ENCODE measurements at places on chromosomes 6 and 20. TPM values are rescaled to one million over a fixed set of nuclear protein-coding genes. Genes with fewer than 3 reads are reported as not detected.

- H3K36me3 ChIP-seq = no peaks in the 10 kb centered on the region
- peaks cover 5% of the 10 kb centered on the region for H3K4me1 ChIP-seq
- no peaks in the 10 kb centered on the region for H3K27me3 ChIP-seq
- no peak overlapping the region for H3K4me3 ChIP-seq
- H3K27ac ChIP-seq = no peak overlapping the region
- DNase-seq = no peak
These were observed 14.0 kb downstream of the NUDT3 start for GRCh38 chr6:34378470-34378869.

GRCh38 chr6:163308629-163309440 lies 105.7 kb upstream of the QKI start:
- peak overlapping the region; percentile 59 for H3K27ac ChIP-seq
- H3K36me3 ChIP-seq = no peaks in the 10 kb centered on the region
- no peak overlapping the region for H3K4me3 ChIP-seq

DNA sequence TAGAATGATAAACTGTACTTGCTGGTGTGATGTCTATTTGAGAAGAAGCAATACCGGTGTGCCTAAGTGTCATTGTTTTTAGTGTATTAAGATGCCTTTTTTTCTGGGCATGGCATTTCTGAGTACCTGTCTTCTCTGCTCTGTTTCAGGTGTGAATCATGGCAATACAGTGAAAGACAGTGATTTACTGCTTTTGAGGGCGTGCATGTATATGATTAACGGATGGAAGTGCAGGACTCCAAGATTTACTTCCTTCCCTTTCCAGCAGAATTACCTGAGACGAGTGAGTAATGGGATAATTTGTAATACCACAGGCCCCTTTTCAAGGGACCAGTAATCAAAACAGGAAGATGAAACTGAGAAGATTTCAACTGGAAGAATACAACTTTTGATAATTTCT lies 315.8 kb downstream of the SOX4 start:
- no peak overlapping the region for H3K27ac ChIP-seq
- DNase-seq = no peak

- no peaks in the 10 kb centered on the region for H3K27me3 ChIP-seq
- no peak overlapping the region for H3K27ac ChIP-seq
- no peaks in the 10 kb centered on the region for H3K4me1 ChIP-seq
- H3K36me3 ChIP-seq = no peaks in the 10 kb centered on the region
- DNase-seq = no peak
- no peak overlapping the region for H3K4me3 ChIP-seq
These were observed 326.2 kb downstream of the CBLN4 start for GRCh38 chr20:55678970-55679667.

DNA sequence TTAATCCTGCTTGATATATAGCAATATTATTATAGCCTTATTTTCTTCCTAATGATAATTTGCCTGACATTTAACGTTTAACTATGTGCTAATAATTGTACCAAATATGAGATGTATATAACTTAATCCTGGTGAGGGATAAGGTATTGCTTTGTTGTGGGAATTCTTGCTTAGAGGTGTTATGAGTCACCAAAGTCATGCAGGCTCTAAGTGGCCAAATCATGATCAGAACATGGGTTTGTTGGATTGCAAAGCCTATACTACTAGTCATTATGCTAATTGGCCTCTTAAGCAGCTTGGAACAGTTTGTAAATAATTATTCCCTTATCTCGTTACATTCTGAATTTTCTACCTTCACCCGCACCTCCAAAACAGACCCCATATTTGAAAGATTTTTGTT lies 21.9 kb upstream of the C6orf141 start:
- H3K4me1 ChIP-seq = no peaks in the 10 kb centered on the region
- no peak overlapping the region for H3K4me3 ChIP-seq
- no peaks in the 10 kb centered on the region for H3K36me3 ChIP-seq
- no peaks in the 10 kb centered on the region for H3K27me3 ChIP-seq

DNA sequence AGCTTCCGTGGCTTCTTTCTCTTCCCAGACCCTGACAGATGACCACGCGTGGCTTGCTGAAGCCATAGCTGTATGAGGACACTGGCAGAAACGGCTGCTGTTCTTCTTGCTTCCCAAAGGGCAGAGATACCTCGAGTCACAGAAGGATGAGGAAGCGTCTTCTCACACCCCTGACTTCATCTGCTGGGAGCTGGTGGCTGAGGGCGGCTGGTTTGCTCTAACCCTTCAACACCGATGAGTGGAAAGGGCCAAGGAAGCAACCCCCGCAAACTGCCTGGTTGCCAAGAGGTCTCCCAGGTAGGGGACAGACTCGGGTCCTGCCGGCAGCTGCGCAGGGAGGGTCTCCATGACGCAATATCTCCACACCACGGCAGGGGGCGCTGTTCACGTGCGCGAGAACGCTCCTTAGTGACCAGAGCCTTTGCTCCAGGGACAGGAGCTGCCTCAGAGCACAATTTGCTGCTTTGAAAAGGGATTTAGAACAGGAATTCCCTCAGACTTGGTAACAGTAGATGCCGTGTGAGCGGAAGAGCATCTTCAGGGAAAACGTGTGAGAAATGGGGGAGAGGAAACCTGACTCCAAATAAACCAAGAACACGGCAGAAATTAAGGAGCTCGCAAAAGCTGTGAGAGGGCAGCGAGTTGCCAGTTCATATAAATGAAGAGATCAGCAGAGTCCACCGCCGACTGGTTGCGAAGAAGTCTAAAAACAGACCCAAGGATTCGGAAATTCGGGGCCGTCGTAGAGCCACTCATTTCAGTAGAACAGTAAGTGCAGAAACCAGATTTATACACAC lies 80.2 kb downstream of the ERMARD start:
- no peak overlapping the region for H3K4me3 ChIP-seq
- DNase-seq = peak; percentile 37
- no peak overlapping the region for H3K27ac ChIP-seq
- no peaks in the 10 kb centered on the region for H3K36me3 ChIP-seq
- H3K27me3 ChIP-seq = no peaks in the 10 kb centered on the region

DNA sequence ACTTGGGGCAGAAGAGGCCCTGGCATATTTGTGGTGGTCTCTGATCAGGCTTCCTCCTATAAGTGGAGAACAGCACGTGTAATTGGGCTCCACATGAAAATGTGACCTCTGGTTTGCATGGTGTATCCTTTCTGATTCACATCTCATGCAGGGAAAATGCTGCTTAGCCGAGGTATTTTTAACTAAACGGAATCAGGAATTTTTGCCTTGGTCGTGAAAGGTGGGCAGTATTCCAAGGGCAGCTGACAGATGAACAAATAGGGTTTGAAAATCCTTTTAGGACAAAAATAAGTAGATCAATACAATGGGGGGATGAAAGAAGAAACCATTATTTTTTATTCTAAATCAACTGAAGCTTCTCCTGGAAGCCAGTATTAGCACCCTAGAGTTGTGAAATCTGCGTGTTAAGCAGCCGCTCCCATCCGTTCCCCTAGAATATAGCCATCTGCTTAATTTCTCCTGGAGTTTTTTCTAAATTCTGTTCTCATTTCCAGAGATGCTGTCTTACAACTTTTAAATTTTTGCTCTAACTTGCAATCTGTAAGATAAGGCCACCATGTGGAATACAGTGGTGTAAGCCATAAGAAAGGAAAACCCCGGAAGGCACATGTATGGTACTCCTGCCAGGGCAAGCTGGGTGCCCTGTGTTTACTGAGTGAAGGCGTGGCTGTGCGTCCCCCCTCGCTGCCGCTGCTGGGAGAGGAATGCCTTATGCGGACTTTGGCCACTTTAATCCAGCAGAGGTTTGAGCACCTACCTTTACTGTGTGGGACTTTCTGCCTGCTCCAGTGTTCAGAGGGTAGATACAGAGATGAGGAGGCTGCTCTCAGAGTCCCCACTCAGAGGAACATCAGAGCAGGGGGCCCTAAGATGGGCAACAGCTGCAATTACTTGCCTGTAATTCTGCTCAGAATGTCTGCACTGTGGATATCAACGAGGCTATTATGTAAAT lies 52.4 kb downstream of the SYNJ2 start:
- H3K4me3 ChIP-seq = no peak overlapping the region
- H3K4me1 ChIP-seq = peaks cover 49% of the 10 kb centered on the region
- no peaks in the 10 kb centered on the region for H3K27me3 ChIP-seq
- no peak overlapping the region for H3K27ac ChIP-seq
- DNase-seq = no peak

DNA sequence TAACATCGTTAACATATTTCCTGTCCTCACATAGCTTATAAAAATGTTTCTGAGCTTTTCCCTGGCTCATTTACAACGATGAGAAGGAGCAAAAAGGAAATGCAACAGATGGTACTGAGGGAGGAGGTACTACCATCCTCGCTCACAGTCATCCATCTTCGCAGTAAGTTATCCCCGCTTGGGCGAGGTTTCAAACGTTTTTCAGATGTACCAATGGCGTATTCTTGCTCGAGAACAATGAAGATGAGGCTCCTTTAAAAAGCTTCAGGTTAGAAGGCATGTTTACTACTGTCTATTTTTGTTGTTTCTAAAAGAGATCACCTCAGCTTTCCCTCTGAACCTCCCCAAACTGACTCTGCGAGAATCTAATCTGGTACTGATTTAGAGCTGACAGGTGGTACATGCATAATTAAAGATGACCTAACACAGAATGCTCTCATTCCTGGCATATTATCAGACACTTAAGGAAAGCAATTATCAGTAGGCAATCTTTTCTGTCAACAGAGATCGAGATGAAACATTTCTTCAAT lies 178.7 kb downstream of the GJA10 start:
- H3K27ac ChIP-seq = no peak overlapping the region
- no peaks in the 10 kb centered on the region for H3K36me3 ChIP-seq
- no peak for DNase-seq

DNA sequence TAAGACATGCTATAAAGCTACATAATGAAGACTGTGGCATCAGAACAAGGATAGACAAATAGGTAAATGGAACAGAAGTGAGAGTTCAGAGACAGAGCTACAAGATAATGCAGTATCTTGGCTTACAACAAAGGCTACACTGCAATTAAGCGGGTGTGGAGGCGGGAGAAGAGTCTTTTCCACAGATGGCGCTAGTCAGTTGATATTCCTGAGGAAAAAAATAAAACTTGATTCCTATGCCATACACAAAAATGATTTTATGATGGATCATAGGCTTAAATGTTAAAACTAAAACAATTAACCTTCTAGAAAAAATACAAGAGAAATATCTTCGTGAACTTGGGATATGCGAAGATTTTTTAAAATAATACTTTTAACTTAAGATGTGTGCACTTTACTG lies 31.0 kb downstream of the RIN2 start:
- H3K4me3 ChIP-seq = no peak overlapping the region
- H3K27ac ChIP-seq = no peak overlapping the region
- DNase-seq = no peak
- H3K4me1 ChIP-seq = peaks cover 30% of the 10 kb centered on the region
- no peaks in the 10 kb centered on the region for H3K36me3 ChIP-seq
- no peaks in the 10 kb centered on the region for H3K27me3 ChIP-seq

GRCh38 chr6:55569638-55570037 lies 9.4 kb downstream of the HMGCLL1 start:
- no peaks in the 10 kb centered on the region for H3K36me3 ChIP-seq
- no peaks in the 10 kb centered on the region for H3K27me3 ChIP-seq
- H3K4me1 ChIP-seq = no peaks in the 10 kb centered on the region

GRCh38 chr6:82374516-82374915 lies 10.9 kb downstream of the TPBG start:
- no peak overlapping the region for H3K4me3 ChIP-seq
- peaks cover 9% of the 10 kb centered on the region for H3K4me1 ChIP-seq
- H3K36me3 ChIP-seq = no peaks in the 10 kb centered on the region
- no peaks in the 10 kb centered on the region for H3K27me3 ChIP-seq

DNA sequence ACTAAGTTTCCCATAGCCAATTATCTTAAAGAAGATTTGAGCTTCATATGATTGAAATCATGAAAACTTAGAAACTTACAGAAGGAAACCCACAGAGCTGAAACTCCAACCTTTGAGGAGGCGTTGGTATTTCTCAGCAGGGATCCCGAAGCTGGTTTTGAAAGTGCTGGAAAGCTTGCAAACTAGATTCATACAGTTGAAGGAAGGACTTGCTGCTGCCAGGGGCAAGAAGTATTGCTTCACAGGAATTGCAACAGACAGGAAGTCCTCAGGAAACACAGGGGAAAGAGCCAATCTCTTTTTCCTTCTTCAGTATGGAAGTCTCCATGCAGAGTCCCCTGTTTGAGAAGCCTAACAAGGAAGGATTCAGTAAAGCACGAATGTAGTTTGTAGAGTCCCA lies 419.7 kb downstream of the CD109 start:
- H3K27ac ChIP-seq = no peak overlapping the region
- no peak for DNase-seq
- no peak overlapping the region for H3K4me3 ChIP-seq
- H3K4me1 ChIP-seq = peaks cover 16% of the 10 kb centered on the region

DNA sequence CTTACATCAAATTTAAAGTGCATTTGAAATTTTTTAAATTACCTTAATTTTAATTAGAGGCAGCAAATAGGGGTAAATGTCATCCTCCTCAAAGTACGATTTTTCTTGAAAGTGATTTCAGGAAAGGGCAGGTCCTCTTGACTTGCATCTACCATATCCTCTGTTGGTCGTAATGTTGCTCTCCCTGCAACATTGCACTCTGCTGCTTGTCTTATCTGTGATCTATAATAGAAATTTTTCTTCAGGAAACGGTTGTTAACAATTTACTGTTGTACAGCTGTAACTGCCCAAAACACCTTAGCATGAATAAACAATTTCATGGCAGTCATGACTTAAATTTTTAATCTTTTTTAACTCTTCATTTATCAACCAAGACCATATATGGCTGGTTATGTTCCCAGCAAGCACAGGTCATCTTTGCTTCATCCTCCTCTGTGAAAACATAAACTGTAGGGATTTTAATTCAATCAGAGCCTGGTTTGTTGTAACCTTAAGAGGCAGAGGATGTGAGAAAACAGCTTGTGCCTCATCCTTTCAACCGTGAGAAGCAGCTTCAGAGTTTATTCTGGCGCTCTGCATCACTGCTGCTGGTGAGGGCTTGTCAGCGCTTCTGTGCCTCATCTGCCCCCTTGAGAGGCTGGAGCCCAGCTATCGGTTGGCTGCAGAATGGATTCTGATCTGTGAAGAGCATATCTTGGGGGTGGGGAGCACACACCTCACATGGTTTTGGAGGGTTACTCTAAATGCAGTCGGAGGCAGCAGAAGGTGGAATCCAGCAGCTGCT lies 56.0 kb downstream of the CTNNBL1 start:
- no peak for DNase-seq
- no peaks in the 10 kb centered on the region for H3K4me1 ChIP-seq
- H3K36me3 ChIP-seq = peaks cover 8% of the 10 kb centered on the region
- H3K27ac ChIP-seq = no peak overlapping the region

GRCh38 chr6:156068881-156069280 lies 613.2 kb upstream of the NOX3 start:
- H3K4me3 ChIP-seq = no peak overlapping the region
- no peaks in the 10 kb centered on the region for H3K36me3 ChIP-seq
- H3K27ac ChIP-seq = no peak overlapping the region
- no peaks in the 10 kb centered on the region for H3K27me3 ChIP-seq
- H3K4me1 ChIP-seq = no peaks in the 10 kb centered on the region

Gene SGK2
- not detected for total RNA-seq
